ENCODE measurements at places on chromosomes 6 and 20. TPM values are rescaled to one million over a fixed set of nuclear protein-coding genes. Genes with fewer than 3 reads are reported as not detected.
A peak's percentile ranks its signal among the peaks of the same experiment; 100 is the strongest.

GRCh38 chr6:147204060-147204785 is at the start of gene STXBP5:
Gene STXBP5, plus strand, starts transcription at chr6:147204417. Its CDS starts 116 bp downstream, at chr6:147204533.
- peak within 1 kb of the TSS; percentile 99 for H3K27ac ChIP-seq
- peak within 1 kb of the TSS; percentile 97 for H3K4me3 ChIP-seq
- H3K27me3 ChIP-seq, result no peaks in the 10 kb centered on the region
- H3K36me3 ChIP-seq, result no peaks in the 10 kb centered on the region
- peaks cover 41% of the 10 kb centered on the region for H3K4me1 ChIP-seq

DNA sequence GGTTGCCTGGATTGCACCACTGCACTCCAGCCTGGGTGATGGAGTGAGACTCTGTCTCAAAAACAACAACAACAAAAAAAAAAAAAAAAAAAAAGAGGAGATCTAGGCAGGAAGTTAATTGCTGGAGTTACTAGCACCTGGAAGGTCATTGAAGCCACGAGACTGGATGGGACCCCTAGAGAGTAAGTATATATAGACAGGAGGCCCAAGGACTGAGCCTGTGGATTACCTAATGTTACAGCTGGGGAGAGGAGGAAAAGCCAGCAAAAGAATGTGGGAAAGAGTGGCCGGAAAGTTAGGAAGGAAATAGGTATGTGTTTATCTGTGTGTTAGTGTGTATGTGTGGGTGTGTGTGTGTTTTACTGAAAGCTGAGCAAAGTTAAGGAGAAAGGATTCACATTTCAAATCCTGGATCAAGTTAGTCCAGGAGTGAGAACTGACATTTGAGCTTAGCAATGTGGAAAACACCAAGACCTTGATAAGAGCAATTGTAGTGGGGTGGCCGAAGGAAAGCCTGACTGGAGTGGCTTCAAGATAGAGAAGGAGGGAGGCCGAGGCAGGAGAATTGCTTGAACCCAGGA is 38.4 kb downstream of the ANKRD6 start:
- H3K27ac ChIP-seq, result no peak overlapping the region
- no peaks in the 10 kb centered on the region for H3K27me3 ChIP-seq
- H3K4me3 ChIP-seq, result no peak overlapping the region
- peaks cover 29% of the 10 kb centered on the region for H3K4me1 ChIP-seq
- no peaks in the 10 kb centered on the region for H3K36me3 ChIP-seq

DNA sequence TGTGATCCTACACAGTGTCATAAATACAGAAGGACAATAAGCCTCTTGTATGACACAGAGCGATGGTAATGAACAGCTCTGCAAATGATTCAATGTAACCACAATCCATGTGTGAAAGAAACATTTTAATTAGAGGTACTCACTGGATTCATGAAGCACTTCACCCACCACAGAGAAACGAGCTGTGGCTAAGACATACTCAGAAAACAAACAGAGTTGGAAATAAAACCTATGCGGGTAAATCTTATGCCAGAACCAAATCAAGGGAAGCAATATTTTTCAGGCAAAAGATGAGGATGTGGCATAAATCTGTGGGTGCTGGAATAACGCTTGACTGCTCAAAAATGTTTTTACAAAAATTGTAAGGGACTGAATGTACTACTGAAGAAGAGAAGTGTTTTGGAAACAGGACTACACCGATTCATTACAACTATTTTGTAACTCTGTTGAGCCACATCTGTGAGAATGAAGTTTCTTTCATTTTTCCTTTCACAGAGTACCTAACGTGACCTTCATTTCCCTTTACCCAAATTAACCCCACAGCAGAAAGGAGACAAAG is 112.1 kb downstream of the WDR27 start:
- peak overlapping the region; percentile 37 for H3K27ac ChIP-seq
- no peak for DNase-seq
- no peaks in the 10 kb centered on the region for H3K27me3 ChIP-seq
- H3K4me3 ChIP-seq, result no peak overlapping the region
- peaks cover 2% of the 10 kb centered on the region for H3K36me3 ChIP-seq
- H3K4me1 ChIP-seq, result peaks cover 20% of the 10 kb centered on the region

- no peaks in the 10 kb centered on the region for H3K27me3 ChIP-seq
- peaks cover 23% of the 10 kb centered on the region for H3K4me1 ChIP-seq
- H3K27ac ChIP-seq, result peak overlapping the region; percentile 92
- peak overlapping the region; percentile 89 for H3K4me3 ChIP-seq
Measured at GRCh38 chr20:36604952-36605398, 604 bp upstream of the RAB5IF start.

DNA sequence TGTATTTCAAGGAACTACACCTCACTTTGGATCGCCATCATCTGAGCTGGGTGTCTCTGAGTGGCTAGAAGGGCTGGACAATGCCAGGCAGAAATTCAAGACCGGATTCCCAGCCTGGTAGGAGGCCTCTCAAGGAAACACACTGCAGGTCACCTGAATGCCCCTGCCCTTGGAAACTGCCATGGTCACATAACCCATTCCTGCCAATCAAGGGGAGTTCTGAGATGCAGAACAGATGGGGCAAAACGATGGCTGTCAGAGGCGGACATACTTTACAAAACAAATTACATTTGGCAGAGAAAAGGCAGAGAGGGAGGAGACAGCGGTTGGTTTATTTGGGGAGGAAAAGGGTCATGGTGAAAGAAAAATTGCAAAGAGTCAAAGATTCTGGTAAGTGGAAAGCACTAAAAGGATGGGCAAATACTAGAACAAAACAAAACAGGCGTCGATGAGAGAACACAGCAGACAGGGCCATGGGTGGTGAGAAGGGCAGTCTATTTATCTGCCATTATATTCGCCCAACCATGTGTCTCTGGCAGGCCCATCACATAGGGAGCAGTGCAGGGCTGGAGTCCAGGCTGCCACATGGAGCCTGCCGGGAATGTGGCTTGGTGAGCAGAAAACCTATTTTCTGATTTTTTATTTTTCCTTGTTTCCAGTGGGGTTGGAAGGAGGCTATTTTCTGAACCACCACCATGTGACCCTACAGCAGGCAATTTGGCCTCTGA is 13.5 kb downstream of the BEND3 start:
- peaks cover 4% of the 10 kb centered on the region for H3K4me1 ChIP-seq
- H3K4me3 ChIP-seq, result no peak overlapping the region
- no peak overlapping the region for H3K27ac ChIP-seq
- no peaks in the 10 kb centered on the region for H3K27me3 ChIP-seq

- no peaks in the 10 kb centered on the region for H3K27me3 ChIP-seq
- no peak overlapping the region for H3K4me3 ChIP-seq
Measured at GRCh38 chr6:7997286-7997685, 66.9 kb downstream of the BLOC1S5 start.

- H3K27me3 ChIP-seq, result no peaks in the 10 kb centered on the region
- no peak for DNase-seq
- H3K4me3 ChIP-seq, result no peak overlapping the region
- H3K27ac ChIP-seq, result peak overlapping the region; percentile 52
- H3K4me1 ChIP-seq, result peaks cover 24% of the 10 kb centered on the region
Measured at GRCh38 chr6:37630281-37630799, 67.3 kb downstream of the MDGA1 start.

DNA sequence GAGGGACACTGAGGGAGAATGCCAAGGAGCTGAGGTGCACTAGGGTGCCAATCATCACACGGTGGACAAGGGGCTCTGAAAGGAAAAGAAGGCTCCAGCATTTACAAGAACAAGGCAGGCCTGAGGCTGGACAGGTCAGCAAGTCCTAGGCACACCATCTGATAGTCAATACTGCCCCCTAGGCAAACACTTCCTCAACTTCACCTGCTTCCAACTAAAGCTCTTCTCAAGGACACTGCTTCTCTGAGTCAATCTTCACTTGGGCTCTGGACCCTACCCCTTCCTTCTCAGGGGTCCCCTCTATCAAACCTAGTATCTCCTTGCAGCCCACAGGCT is 37.7 kb upstream of the SLC4A11 start:
- no peak overlapping the region for H3K27ac ChIP-seq
- H3K27me3 ChIP-seq, result no peaks in the 10 kb centered on the region
- H3K4me1 ChIP-seq, result peaks cover 17% of the 10 kb centered on the region
- H3K4me3 ChIP-seq, result no peak overlapping the region
- H3K36me3 ChIP-seq, result peaks cover 35% of the 10 kb centered on the region

- no peaks in the 10 kb centered on the region for H3K4me1 ChIP-seq
- H3K27ac ChIP-seq, result no peak overlapping the region
- DNase-seq, result no peak
- no peaks in the 10 kb centered on the region for H3K27me3 ChIP-seq
Measured at GRCh38 chr20:53146201-53146891, 174.2 kb downstream of the TSHZ2 start.

The TSBP1 gene
- total RNA-seq, result not detected
